ENCODE measurements at places on chromosomes 6 and 20.
A peak's percentile ranks its signal among the peaks of the same experiment; 100 is the strongest.

DNA sequence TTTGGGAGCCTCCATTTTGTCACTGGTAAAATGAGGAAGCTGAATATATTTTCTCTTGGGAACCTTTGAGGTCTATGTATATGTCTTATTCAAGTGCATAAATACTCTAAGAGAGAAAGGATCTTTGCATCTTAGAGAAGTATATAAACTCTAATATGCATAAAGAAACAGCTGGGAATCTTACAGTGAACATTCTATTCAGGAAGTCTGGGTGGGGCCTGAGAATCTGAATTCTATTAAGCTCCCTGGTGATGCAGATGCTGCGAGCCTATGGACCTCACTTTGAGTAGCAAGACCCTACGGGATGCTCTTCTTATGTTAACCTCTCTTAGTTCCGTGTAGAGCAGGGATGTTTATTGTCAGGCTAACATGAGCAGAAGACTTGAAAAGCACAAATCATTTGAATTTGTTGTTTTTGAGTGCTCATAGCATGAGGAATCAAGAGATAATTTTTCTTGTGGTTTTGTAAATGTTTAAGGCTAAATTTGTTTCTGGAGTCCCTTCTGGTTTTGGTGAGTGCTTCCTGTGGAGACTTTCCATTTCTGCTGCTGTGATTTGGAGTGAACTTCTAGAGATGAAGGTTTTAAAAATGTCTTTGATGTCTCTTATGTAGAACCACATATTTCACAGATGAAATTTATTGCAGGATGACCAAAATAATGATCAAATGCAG, 281.2 kb upstream of the JAG1 start:
- DNase-seq, result no peak

DNA sequence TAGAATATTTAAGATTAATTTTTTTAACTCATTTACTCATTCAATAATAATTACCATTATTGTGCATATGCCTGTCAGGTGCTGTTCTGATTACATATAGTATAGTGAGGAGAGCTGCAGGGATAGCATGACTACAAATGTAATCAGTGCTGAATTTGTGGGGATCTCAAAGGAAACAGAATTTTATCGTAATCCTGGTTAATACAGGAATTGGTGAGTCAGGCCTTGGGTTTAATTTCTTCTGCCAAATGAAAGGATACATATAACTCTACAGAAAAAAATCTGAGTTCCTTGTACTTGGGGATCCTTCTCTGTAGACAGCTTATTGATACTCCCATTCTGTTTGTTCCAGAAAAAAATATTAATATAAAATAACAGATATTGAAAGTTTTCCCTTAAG, 297.2 kb downstream of the GJA1 start:
- no peak for DNase-seq

DNA sequence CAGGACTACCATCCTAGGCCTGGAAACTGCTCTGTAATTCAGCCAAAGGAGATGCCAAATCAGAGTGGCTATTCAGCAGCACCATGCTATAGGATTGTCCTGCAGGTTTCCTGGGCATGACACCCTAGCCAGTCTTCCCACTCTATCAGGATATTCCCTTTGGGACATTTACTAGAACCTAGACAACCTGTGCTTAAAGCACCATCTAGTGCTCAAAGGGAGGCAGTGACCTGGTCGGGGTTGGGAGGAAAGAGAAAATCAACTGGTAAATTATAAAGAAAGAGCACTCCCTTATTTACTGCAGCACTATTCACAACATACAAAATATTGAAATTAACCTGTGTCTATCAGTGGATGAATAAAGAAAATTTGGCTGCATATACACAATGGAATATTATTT, 67.2 kb upstream of the SMLR1 start:
- DNase-seq, result no peak

DNA sequence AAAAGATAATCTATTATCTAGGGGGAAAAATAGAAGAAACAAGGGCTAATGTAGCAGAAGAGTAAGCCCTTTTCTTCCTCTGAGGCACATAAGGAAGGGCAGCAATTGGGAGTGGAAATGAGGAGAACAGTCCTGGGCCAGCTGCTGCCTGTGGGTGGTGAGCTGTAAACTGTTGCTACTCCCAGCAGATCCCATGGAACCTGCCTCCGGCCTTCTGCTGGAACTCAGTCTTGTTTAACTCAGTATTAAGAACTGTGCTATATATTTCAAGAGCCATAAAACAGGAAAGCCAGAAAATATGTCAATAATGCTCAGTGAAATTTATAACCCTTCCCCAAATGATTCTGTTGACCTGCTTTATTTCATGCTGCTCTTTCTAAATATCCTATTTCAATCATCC, 464.2 kb downstream of the COL12A1 start:
- DNase-seq, result no peak

DNA sequence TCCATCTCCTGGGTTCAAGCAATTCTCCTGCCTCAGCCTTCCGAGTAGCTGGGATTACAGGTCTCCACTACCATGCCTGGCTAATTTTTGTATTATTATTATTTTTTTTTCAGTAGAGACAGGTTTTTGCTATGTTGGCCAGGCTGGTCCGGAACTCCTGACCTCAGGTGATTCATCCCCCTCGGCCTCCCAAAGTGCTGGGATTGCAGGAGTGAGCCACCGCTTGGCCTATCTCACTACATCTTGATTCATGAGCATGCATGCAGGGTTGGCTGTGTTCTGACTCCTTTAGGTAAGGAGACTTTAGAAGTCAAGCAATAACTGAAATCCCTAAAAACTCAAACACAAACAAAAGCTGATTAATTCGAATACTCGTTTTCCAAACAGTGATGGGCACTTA, 80.9 kb downstream of the GJA1 start:
- no peak for DNase-seq

GRCh38 chr6:106141441-106142237, 55.5 kb downstream of the PRDM1 start:
- DNase-seq, result no peak

DNA sequence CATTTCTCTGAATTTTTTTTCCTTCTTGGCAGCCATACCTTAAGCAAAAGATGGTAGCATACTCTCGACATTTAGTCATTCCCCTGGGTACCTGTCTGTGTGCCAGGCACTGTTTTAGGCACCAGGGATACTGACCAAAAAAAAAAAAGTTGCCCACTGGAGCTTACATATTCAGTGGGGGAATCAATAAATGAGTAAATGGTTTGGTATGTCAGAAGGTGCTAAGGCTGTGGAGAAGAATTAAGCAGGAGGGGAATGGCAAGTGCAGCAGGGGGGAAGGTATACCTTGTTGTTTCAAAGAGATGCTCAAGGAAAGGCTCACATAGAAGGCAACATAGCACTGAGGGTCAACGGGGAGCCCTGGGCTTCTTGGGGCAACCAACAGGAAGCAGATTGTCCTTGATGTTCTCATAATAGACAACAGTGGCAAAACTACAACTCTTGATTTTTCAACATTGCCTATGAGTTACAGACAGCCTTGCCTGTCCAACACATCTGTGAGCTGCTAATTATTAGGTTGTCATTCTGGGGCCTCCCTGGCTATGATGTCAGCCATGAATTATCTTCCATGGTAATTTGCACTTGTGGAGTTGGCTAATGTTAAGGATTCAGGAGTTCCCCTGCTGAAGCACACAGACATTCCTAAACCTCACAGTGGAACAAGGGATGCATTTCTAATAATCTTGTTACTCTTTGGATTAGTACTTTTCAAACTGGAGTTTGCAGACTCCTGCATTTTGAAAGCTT, 19.6 kb downstream of the NT5E start:
- DNase-seq, result no peak

GRCh38 chr6:16930432-16930831, 169.2 kb upstream of the ATXN1 start:
- DNase-seq, result no peak

- peak; percentile 21 for DNase-seq
These were observed 3.6 kb upstream of the CCN2 start for GRCh38 chr6:131954775-131955107.

- DNase-seq, result no peak
These were observed 1.0 kb downstream of the SIM1 start for GRCh38 chr6:100463630-100464161.

- no peak for DNase-seq
These were observed 3.4 kb downstream of the PRELID3B start for GRCh38 chr20:59039233-59039632.

- DNase-seq, result no peak
These were observed 49.5 kb downstream of the ZNF334 start for GRCh38 chr20:46463852-46464251.

- no peak for DNase-seq
These were observed 155.5 kb downstream of the PTPRK start for GRCh38 chr6:128364766-128365519.

GRCh38 chr6:41331401-41332150, 3.8 kb upstream of the NCR2 start:
- DNase-seq, result no peak

DNA sequence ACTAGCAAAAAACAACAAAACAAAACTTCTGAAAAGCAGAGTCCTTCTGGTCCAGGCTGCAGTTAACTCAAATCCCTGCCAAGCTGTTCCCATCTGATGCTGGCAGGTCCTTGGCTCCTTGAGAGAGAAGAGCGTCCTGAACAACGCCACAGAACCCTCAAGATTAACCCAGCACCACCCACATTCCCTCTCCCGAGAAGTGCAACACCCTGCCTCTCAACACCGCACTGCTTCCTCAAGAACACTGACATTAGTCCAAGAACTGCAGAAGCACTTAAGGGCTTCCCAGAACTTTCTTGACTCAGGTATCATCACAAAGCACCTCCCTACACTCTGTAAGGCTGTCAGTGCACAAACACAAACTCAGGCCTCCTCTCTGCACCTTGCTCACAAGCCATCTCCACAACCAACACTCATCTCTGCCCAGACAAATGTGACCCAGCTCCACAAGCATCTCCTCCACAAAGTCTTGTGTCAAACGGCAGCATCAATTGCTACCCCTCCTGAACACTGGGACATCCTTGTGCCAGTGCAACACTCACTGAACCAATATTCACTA, 7.5 kb downstream of the MRPL14 start:
- no peak for DNase-seq

GRCh38 chr6:9851541-9852380, 563.1 kb downstream of the TFAP2A start:
- no peak for DNase-seq

- DNase-seq, result no peak
These were observed 2.0 kb upstream of the SHLD1 start for GRCh38 chr20:5748246-5748645.

GRCh38 chr20:57483287-57484050, 41.5 kb downstream of the CTCFL start:
- DNase-seq, result no peak

DNA sequence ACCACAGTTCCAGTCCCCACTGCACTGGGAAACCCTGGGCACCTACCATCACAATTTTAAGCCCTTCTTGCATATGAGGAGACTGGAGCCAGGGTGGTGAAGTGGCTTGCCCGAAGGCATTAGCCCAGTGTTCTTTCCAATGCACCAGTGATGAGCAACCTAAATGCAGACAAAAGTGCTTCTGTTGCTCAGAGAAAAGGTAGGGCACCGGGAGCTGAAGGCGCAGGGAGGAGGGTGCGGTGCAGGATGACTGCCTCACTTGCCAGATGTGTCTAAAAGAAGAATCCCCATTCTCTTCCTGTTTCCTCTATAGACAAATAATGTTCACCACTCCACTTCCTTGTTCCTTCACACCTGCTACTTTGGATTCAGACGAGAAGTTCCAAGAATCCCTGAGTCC, 86.5 kb downstream of the QRSL1 start:
- no peak for DNase-seq

GRCh38 chr6:118893064-118893806, 717 bp upstream of the ASF1A start:
- no peak for DNase-seq

- DNase-seq, result no peak
These were observed 14.1 kb downstream of the SLCO4A1 start for GRCh38 chr20:62656197-62656918.

- DNase-seq, result no peak
These were observed 34.7 kb upstream of the YWHAB start for GRCh38 chr20:44850837-44851236.

DNA sequence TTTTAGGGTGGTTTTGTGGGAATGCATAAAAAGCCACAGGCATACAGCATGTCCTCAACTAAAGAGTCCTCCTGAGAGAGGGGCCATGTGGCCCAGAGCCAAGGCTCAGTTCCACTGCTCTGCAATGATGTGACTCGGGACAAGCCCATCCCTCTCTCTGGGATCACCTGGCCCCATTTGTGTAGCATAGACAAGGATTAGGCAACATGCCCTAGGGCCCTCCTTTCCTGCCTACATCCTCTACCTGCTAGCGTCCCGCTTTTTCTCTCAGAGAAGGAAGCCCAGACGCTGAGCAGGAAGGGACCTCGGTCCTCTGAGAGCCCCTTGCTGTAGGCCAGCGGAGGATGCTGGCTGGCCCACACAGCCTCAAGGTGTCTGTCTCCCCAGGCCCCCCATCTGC, 8.8 kb downstream of the TGM2 start:
- no peak for DNase-seq

GRCh38 chr6:91164105-91164504, 577.2 kb upstream of the MAP3K7 start:
- no peak for DNase-seq

GRCh38 chr6:148620579-148621298, 126.1 kb upstream of the UST start:
- no peak for DNase-seq

DNA sequence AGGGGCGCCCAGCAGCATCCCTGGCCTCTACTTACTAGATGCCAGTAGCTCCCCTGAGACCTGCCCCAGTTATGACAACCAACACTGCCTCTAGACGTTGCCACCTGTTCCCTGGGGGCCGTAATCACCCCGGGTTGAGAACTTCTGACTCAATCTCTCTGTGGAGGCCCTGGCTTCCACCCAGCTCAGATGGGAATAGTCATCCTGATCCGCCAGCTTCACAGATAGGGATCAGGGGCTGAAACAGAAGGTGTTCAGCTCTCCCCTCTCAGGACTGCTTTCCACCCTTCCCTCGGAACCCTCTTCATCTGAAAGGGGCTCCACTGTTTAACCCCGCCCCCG, 3.3 kb downstream of the CAPN11 start:
- DNase-seq, result peak; percentile 84

- DNase-seq, result no peak
These were observed 107.4 kb downstream of the B3GAT2 start for GRCh38 chr6:70849348-70850069.
